ENCODE measurements at places on chromosomes 3 and 15. TPM values are rescaled to one million over a fixed set of nuclear protein-coding genes. Genes with fewer than 3 reads are reported as not detected.

The RASA2 gene
- 29.8 TPM for total RNA-seq

DNA sequence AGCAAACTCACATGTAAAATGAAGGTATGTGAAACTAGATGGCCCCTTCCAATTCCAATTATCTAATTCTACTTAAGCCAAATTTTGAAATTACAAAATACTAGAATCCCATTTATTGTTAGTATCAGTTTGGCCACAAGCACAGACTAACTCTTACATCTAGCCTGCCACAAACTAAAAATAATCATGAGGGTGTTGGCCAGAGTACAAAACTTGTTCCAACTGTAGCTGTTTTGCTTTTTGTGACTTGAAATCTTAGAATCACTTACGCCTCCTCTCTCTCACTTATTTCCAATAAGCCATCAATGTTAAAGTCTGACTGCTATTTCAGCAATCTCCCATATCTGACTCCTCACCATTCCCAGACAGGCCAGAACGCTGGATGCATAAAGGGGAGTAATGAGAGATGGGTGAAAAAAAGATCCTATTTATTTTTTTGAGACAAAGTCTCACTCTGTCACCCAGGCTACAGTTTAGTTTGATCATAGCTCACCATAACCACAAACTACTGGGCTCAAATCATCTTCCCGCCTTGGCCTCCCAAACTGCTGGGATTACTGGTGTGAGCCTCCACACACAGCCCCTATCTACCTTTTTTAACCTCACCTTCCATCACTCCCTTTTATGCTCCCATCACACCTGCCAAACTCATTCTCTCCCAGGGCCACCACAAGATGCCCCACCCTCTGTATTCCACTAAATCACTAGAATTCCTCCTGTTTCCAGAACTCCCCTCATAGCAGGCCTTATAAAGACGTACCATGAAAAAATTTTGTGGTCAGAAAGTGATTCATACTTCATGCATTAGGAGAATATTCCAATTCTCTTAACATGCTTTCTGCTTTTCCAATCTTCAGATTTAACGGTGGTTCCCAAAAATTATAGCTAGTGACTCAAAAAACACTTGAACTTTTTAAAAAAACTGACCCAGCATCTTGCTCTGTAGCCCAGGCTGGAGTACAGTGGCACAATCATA is 36.5 kb downstream of the ATOSA start:
- no peak for DNase-seq

DNA sequence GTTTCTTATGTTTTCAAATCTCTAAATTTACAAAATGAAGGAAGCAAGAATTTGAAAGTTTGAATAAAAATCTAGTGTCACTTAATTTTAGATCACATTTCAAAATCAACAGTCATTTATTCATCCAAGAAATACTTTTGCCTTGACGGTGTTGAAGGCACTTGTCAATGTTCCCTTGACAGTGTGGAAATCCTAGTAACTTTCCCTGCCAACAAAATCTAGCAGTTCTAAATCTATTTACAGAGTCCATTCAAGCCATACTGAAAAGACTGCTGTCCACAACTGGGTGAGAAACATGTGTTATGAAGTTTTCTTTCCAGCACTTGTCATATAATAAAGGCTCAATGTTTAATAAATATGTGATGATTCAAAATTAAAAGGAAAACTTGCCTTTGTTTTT is 8.6 kb upstream of the MAP2K5 start:
- DNase-seq: no peak

The DGKG gene
- total RNA-seq: 11.4 TPM

The ATP13A5 gene
- not detected for total RNA-seq

- no peak for DNase-seq
Observed at GRCh38 chr3:132380920-132381319, 36.4 kb upstream of the DNAJC13 start.

The IL5RA gene
- 1.1 TPM for total RNA-seq

The CYP1A1 gene
- 0.13 TPM for total RNA-seq

DNA sequence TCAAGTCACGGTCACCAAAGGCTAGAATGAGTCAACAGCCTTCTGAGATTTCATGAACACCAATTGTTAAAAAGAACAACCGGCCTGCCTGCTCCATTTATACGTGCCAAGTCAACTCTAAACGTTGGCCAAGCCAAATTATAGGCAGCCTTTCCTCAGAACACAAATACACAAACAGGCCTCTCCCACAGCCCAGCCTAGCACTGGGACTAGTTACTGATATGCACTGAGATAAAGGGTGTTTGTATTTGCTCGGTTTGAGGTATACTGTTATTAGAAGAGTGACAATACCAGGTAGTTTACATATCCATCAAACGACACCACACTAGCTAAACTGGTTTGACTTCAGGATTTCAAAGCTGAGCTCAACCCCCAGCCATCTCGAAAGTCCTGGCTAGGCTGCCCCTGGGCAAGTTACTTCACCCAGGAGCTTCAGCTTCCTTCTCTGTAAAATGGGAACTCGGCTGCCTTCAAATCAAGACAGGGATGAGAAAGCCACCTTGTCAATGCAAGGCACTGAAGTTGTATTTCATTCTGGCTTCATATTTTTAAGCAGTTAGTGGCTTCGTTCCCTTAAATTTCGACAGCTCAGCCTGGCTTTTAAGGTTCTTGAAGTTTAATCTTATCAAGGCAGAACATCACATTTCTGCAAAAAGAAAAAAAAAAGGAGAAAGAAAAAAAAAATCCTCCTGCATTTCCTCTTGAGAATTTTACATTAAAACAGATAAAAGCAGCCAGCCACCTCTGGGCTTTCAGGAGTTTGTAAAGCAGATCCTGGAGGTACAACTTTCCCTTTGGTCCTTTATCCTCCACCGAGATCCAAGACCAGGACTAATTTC is 4.0 kb downstream of the TLE3 start:
- DNase-seq: no peak

The PRR20G gene
- not detected for total RNA-seq
